ENCODE measurements at places on chromosomes 3 and 15.

GRCh38 chr3:65568497-65568896 lies 470.2 kb downstream of the MAGI1 start:
- no peak for DNase-seq

DNA sequence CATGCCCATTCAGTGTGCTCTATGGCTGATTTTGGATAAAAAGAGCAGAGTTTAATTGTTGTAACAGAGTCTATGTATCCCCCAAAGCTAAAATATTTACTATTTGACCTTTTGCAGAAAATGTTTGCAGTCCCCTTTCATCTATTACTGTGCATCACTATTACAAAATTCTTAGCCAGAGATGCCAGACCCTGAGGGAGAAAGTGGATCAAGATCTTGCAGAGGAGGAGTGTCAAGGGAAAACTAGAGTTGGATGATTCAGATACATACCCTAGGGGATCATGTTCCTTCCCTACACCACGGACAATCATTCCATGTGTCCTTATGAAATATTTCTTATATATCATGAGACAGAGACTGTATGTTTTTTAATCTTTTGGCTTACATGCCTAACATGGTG lies 68.6 kb upstream of the TPRG1 start:
- no peak for DNase-seq

GRCh38 chr15:93019090-93019489 lies 69.9 kb downstream of the RGMA start:
- DNase-seq = no peak

DNA sequence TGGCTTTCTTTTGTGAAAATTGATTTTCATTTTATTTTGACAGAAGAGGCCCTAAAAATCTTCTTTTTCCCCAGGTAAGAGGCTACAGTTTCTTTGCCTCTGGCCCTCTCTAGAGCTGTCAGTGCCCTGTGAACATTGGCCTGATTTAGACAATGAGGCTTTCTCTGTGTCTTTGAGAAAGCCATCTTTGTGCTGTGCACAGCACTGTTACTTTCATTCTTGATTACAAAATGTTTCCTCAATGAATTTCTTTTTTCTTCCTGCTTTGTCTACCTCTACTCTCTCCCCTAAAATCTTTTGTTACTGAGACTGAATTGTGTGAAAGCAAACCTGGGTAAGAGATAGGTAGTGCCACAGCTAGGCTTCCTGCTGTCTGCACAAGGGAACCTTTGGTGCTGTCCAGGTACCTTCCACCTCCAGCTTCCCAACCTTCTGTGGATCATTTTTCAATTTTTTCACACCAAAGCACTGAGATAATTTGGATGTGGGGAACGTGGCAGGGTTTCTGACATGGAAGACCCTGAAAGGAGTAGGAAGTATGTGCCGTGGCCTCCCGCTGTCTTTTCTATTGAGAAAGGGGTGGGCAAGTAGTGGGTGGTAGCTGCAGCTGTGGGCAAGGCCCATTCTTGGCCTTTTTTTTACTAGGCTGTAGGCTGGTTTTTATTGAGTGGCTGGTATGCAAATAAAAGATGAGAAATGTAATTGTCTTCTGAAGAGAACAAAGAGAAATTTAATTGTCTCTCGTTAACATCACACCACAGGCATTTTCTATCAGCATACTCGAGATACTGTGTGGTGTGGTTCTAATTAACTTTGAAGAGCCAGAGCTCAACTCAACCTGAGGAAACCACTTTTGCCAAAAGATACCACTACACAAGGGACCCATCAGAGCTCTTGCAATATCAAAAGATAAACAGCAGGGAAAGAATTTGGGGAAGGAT lies 21.0 kb downstream of the RAB8B start:
- DNase-seq = no peak

DNA sequence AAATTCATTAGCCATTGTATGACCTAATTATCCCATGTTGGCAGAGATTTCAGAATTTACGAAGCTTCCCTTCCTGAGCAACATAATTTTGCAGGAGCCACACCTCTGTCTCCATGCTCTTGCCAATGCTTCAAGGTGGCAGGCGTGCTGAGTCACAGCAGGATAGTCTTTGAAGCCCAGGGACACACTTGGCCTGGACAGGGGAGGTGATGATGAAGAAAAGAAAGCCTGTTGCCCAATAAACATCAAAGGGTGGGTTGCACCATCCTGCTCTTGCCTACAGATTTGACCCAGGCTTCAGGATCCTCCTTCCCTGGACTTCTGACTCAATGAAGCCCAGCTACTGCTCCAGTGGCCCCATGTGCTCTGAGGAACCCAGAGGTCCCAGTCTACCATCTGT lies 117.1 kb downstream of the MINAR1 start:
- no peak for DNase-seq

- DNase-seq = no peak
Observed at GRCh38 chr3:67377299-67377698, 277.1 kb downstream of the SUCLG2 start.

DNA sequence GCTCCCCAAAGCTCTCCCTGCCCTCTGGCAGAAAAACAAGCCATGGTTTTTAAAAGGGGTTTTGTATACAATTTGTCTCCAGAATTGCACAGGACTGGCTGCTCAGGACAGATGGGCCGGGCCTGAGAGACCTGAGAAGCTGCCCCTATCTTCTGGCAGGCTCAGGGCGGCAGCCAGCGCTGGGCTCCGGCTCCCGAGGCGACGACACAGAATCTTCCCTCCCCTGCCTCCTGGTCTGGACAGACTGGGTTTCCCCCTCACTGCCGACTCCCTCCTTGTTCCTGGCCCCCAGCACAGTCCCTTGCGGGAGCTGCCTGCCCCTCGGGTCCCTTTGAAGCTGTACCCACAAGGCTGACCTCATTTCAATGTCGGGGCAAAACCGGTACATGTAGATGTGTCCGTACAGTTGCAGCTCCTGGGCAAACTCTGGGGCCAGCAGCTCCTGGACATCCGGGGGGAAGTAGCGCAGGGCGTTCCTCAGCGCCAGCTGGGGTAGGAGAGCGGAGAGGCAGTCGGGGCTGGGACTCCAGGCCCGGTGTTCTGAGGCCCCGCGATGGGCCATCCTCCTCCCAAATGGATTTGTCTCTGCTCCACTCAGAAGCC lies 7.2 kb downstream of the UROC1 start:
- no peak for DNase-seq

GRCh38 chr15:77001351-77001750 lies 6.4 kb downstream of the PSTPIP1 start:
- DNase-seq = no peak

DNA sequence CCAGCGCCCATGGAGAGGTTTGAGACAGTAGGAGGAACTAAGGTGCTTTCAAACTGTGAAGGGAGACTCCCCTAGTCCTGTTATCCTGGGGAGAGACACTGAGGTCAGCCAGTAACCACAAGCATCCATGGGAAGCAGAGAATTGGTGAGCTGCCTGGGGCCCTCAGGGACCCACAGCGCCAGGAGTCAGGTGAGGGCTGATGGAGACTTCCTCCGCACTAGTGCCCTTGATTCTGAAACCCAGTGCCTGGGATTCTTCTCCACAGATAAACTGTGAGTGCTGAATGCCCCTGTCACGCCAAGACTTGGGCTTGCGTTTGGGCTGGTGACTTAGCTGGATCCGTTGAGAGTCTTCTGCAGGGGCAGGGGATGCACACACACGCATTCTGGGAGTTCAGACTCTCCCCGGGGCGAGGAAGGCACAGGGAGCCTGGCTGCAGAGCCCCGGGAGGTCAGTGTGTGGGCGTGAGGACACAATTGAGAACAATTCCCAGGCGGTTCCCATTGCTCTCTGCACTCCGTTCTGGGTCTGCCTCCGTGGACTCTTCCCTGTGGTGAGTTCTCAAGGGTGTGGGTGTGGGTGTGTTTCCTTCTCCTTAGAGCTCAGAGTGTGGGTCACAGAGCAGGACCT lies 37.9 kb upstream of the SLCO2A1 start:
- DNase-seq = no peak

DNA sequence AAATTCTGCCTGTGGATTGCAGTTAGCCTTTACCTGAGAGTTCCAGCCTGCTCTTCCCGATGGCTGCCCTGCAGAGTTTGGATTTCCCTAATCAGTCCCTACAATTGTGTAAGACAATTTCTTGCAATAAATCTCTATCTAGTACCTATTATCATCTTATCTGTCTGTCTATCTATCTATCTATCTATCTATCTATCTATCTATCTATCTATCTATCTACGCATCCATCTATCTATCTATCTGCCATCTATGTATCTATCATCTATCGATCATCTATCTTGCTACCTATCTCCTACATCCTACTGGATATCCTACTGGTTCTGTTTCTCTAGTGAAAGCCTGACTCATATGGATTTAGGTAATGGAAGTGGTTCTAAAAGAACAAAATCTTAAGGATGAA lies 30.4 kb upstream of the XCR1 start:
- no peak for DNase-seq

- no peak for DNase-seq
Observed at GRCh38 chr3:177201700-177202397, 4.6 kb upstream of the TBL1XR1 start.

DNA sequence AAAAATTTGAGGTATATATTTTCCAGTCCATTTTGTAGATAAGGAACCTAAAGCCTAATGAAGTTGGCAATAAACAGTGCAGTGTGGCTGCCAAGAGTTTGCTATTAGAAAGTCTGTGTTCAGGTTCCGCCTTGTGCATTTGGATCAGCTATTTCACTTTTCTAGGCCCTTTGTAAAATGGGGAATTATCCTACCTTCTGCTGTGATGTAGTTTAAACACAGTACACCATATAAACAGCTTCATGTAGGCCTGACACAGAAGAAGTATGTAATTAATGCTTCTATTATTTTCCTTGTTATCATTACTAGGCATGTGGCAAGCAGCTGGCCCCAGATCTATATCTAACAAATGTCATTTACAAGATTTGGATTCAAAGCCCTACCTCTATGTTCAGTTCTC lies 456.3 kb downstream of the GABRG3 start:
- DNase-seq = no peak

GRCh38 chr15:31297575-31298456 lies 28.8 kb upstream of the KLF13 start:
- DNase-seq = no peak

DNA sequence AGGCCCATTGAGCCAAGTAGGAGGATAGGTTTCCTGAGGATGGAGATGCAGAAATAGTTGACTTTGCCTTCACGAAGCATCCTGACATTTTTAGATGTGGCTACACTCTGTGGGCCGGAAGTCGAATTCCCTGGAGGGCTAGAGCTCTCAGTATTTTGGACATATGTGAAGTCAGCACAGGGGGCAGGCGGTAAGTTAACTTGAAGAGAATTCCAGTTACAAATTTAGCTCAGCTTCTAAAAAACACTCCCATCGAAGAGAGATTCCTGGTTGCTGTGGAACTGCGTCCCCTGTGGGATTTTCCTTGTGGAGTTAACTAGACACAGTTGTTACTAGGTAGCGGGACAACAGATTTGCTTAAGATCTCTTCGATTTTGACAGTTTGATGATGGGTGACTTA lies 161.9 kb upstream of the RGMA start:
- no peak for DNase-seq

GRCh38 chr15:100092034-100092433 lies 249.7 kb downstream of the ADAMTS17 start:
- DNase-seq = no peak

GRCh38 chr3:187025656-187026316 lies 95.5 kb downstream of the ST6GAL1 start:
- DNase-seq = no peak

GRCh38 chr3:99878005-99878404 lies 60.3 kb downstream of the CMSS1 start:
- no peak for DNase-seq

- peak; percentile 61 for DNase-seq
Observed at GRCh38 chr15:77546050-77546501, 86.6 kb downstream of the LINGO1 start.

DNA sequence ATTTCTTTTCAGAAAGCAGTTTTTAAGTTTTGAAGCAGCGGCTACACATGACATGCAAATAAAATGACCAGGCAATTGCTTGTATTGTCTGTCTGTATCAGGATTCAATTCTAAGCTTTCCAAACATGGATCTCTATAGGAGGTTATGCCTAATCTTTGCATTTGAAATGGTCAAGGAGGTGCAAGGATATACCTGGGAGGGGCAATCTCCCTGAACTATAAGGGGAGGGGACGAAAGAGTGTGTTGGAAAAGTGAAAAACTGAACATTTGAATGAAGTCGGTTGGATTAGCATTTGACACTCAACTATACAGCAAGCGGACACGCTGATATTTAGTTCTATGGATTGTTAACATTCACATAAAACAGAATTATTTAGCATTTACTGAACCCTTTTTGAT lies 11.7 kb downstream of the ROBO2 start:
- DNase-seq = no peak

GRCh38 chr3:105905328-105905727 lies 36.5 kb upstream of the CBLB start:
- no peak for DNase-seq

GRCh38 chr3:125154110-125154509 lies 58.4 kb downstream of the SLC12A8 start:
- DNase-seq = no peak

GRCh38 chr3:193744048-193744821 lies 151.2 kb downstream of the OPA1 start:
- no peak for DNase-seq

- DNase-seq = peak; percentile 50
Observed at GRCh38 chr15:92810418-92811138, 89.5 kb upstream of the CHD2 start.

DNA sequence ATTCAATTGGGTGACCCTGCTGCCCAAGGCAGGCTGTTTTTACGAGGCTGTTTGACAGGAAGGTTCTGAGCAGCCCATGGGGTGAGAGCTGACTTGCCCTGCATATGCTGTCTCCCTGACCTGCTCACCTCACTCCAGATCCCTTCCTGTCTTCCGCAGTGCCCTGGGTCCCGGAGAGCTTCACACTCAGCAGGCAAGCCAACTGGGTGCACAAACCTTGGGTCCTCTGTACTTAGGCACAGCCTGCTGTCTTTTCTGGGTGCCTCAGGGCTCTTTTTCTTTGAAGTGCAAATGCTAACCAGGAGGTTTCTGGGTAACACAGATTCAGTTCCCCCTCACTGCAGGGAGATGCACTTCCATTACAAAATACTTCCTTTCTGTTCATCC lies 32.8 kb downstream of the ZXDC start:
- DNase-seq = no peak

- no peak for DNase-seq
Observed at GRCh38 chr3:134795746-134796280, 753 bp downstream of the EPHB1 start.

DNA sequence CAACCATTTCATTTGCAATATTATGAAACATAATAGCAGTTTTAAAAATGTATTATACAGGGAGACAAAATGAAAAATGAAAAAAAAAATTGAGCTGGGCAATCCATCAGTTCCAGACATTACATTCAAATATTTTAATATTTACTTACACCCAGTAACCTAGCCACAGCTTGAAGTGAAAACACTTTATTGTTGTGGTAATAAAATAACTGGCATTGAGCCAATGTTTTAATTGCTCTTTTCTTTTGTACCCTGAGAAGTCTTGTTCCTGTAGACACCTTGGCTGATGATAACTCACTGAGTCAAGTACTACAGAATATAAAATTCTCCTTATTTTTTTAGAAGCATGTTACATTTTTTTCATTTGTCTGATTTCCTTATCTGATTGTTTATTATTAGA lies 180.6 kb downstream of the ROBO1 start:
- no peak for DNase-seq

GRCh38 chr3:122857019-122857418 lies 62.1 kb downstream of the SLC49A4 start:
- no peak for DNase-seq
